ENCODE measurements at places on chromosomes 3 and 15. TPM values are rescaled to one million over a fixed set of nuclear protein-coding genes. Genes with fewer than 3 reads are reported as not detected.

XCR1 gene
- total RNA-seq: not detected

GOLGA6D gene
- total RNA-seq: 0.18 TPM

APOD gene
- 1.2 TPM for total RNA-seq

GRCh38 chr3:52682016-52682415, 3.7 kb downstream of the PBRM1 start:
- no peaks in the 10 kb centered on the region for H3K27me3 ChIP-seq
- H3K36me3 ChIP-seq: peaks cover 15% of the 10 kb centered on the region
- DNase-seq: no peak
- H3K4me1 ChIP-seq: peaks cover 32% of the 10 kb centered on the region
